ENCODE measurements at places on chromosomes 2 and 18.

- DNase-seq = no peak
Measured at GRCh38 chr2:204545861-204546735, 823 bp downstream of the PARD3B start.

GRCh38 chr2:68824831-68825230 lies 46.4 kb downstream of the BMP10 start:
- DNase-seq = no peak

DNA sequence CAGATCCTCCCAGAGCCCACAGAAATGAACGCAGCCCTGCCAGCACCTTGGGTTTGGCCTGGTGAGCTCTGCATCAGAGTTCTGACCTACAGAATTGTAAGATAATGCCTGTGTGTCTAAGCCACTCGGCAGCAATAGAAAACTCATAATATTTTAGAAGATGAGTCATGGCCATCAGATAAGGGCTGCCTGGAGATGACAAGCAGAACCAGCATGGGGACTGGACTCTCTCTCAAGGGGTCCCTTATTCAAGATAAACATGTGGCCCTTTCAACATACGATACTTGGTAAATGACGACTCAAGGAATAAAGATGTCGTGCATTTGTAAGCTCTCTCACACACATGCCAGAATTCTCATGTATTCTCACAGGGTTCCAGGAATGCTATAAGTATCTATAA lies 8.5 kb upstream of the AGAP1 start:
- no peak for DNase-seq

DNA sequence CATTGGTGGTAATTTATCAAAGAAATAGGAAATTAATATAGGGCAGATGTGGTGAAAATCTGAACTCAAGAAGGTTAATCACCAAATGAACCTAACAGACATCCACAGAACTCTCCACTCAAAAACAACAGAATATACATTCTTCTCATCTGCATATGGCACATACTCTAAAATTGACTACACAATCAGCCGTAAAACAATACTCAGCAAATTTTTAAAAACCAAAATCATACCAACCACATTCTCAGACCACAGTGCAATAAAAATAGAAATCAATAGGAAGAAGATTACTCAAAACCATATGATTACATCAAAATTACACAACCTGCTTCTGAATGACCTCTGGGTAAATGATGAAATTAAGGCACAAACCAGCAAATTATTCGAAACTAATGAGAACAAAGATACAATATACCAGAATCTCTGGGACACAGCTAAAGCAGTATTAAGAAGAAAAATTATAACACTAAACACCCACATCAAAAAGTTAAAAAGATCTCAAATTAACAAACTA lies 31.0 kb downstream of the RBM43 start:
- no peak for DNase-seq

DNA sequence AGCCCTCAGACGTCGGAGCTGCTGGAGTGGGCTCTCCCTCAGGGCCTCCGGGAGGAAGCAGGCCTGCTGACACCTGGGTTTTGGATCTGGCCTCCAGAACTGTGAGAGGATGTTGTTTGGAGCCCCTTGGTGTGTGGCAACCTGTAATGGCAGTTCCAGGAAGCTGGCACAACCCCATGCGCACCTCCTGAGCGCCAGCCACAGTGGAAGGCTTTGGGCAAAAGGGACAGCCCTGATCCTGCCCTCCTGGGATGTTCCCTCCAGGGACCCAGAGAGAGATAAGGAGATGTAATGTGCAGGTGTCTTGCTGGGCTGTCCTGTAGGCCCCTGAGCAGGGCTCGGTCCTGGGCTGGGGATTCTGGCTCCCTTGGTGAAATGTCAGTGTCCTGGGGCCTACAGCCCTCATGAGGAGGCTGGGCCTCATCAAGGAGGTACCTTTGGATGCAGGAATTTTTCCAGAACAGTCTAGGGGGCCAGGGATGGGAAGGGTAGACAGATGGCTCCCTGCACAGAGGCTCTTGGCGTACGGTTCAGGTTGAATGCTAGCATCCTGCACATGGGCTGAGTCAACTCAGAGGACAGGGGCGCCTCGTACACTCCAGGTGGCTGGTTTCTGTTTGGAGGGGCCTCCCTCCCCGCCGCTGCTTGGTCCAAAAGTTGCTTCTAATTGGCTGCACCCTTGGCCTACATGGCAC lies 61.1 kb downstream of the ASB1 start:
- no peak for DNase-seq

DNA sequence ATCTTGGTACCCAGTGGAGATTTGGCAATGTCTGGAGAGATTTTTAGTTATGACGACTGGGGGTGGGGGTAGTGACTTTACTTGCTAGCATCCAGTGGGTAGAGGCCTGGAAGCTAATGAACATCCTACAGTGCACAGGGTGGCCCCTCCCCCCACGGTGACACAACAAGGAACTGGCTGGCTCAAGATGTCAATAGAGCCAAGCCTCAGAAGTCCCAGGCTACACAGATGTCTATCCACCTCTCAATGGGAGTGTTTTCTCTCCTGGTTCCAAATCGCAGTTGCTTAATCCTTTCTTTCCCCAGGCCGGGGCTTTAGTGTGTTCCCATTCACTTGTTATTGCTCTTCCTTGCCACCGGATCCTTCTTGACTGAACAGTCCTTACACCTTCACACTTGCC lies 9.3 kb upstream of the CCBE1 start:
- DNase-seq = no peak

- DNase-seq = no peak
Measured at GRCh38 chr18:35998967-35999366, 26.5 kb downstream of the RMP24 start.

GRCh38 chr2:176148751-176149421 lies 2.5 kb upstream of the HOXD4 start:
- DNase-seq = no peak

DNA sequence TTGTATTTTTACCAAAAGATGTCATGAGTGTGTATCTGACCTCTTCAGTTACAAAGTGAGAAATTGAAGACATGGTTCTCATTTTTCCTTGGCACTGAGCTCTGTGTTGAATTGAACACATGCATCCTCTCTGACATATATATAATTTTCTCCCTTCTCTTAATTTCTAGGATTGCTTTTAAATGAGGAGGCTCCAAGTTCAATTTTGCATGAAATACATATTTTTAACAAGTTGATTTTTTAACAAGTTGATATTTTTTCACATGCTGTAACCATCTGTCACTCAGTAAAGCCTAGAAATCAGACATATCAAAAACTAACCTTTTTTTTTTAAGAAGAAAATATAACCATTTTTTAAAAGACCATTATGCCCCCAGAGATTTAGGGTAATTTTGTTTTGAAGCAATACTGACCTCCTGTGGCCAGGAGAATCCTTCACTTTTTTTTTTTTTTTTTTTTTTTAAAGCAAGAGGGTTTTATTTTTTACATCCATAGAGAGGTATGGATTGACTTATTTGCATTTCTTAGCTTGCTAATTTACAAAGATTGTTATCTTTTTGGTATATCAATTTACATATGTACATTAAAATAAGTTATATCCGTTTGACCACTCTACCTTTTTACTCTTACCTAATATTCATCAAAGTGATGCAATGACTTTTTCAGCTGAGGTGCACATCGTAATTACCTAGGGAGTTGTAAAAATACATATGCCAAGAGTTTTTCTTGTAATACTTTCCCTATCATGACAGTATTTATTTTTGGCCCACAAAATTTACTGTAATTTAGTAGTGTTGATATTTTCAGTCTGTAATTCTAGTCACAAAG lies 161.8 kb downstream of the SOCS6 start:
- DNase-seq = no peak

DNA sequence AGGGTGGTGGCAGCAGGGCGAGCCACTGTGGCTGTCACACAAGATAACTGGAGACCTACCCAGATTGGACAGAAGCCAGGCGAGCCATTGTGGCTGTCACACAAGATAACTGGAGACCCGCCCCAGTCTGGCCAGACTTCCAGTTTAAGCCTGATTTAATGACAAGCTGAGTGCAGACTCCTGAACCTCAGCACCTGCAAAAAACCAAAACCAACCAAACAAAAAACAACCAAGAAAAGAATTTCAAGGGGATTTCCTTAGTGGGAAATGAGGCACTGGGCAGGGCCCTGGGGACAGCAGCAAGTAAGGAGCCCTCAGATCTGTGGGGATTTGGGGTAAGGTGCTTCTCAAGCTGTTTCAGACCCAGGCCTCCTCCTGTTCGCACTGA lies 95.2 kb upstream of the BOD1L2 start:
- DNase-seq = no peak

- DNase-seq = no peak
Measured at GRCh38 chr2:205715831-205716525, 33.7 kb downstream of the NRP2 start.

All from dorsolateral prefrontal cortex (tissue), 122 donors.